ENCODE measurements at places on chromosomes 11 and 22. TPM values are rescaled to one million over a fixed set of nuclear protein-coding genes. Genes with fewer than 3 reads are reported as not detected.

The TRIM34 gene
- 15.3 TPM for total RNA-seq

The EP300 gene
- 15.5 TPM for total RNA-seq

The BIK gene
- 45.0 TPM for total RNA-seq

The USP2 gene
- 9.7 TPM for total RNA-seq

The MLC1 gene
- total RNA-seq: not detected

The TPBGL gene
- total RNA-seq: not detected

The OR51B5 gene
- not detected for total RNA-seq

The TRIM77 gene
- not detected for total RNA-seq

The ATG16L2 gene
- total RNA-seq: 15.3 TPM

The SLC6A5 gene
- not detected for total RNA-seq

All from renal cortical epithelial cell (primary cell).